ENCODE measurements at places on chromosomes 5 and 9.

GRCh38 chr5:56321236-56321881 lies 88.2 kb upstream of the ANKRD55 start:
- no peak for DNase-seq

GRCh38 chr5:134561871-134562296 lies 36.4 kb downstream of the JADE2 start:
- DNase-seq, result no peak

- no peak for DNase-seq
These were observed 73.9 kb upstream of the DAB2IP start for GRCh38 chr9:121577572-121577971.

DNA sequence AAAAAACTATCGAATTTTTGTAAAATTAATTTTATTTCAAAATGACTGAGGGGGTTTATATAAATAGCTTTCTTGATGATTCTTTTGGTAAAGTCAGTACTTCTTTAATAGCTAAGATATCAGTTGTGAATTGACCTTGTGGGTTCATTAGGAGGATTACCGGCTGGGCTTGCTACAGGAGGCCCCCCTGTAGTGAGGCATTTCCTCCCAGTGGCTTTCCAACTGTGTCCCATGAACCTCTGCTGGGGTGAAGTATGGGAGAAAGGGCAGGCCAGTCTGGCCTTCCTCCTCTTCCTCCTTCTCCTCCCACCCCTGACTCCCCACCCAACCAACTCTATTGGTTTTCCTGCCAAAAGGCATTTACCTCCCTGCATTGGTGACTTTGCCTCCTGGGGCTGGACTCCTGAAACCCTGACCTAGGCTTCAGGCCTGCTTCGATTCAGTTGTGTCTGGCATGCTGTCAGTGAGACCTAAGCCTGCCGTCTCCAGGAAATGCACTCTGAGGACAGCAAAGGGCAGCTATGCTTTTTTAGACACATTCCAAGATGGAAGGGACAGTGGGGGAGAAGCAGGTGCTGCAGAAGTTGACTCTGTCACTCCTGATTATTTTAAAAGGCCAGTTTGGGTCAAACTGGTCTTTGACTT lies 144.8 kb downstream of the HSPA4 start:
- DNase-seq, result no peak

DNA sequence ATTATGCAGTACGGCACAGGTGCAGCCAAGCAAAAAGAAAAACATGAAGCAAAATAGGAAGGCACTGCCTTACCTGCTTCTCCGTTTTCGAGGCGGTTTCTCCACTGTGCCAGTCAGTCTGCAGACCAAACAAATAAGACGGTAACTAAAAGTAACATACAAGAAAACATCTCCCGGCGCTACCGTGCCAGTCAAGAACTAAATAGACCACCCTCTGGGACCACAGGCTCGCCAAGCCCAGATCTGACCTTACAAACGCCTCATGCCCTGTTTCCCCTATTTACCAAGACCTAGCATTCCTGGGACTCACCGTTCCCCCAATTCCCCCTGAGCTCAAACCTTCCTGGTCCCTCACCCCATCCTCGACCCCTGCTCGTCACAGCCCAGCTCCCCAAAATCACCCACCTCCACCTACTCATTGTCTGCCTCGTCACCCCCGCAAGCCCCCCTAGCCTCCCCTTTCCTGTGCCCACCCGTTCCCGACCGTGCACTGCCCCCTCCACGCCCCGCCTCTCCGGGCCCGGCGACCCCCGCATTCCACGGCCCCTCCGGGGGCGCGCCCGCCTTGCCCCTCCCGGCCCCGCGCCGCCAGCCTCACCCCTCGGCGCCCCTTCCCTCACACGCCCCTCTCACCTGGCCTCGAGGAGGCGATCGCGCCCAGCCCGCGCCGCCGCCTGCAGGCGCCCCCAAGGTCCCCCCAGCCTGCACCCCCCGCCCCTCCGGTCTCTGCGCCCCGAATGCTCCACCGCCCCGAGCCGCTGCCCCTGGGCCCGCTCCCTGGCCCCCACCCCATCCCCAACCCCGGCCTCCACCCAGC lies 560 bp downstream of the SCAI start:
- peak; percentile 8 for DNase-seq

DNA sequence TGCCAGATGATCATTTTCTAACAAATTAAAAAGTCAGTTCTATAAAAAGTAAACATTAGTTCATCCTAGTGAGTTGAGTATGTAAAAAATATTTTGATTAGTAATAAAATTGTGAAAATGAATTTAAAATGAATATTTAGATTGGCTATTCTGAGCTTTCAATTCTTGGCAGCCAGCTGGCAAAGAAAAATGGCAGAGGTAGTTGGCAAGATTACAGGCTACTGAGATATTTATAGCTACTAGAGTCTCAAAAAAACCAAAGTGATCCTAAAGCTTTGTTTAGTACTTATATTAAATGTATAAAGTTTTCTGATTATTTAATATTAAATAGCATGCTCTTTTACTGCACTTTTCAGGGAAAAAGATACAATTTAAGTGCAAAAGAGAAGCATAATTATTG lies 25.0 kb downstream of the SGTB start:
- DNase-seq, result no peak

DNA sequence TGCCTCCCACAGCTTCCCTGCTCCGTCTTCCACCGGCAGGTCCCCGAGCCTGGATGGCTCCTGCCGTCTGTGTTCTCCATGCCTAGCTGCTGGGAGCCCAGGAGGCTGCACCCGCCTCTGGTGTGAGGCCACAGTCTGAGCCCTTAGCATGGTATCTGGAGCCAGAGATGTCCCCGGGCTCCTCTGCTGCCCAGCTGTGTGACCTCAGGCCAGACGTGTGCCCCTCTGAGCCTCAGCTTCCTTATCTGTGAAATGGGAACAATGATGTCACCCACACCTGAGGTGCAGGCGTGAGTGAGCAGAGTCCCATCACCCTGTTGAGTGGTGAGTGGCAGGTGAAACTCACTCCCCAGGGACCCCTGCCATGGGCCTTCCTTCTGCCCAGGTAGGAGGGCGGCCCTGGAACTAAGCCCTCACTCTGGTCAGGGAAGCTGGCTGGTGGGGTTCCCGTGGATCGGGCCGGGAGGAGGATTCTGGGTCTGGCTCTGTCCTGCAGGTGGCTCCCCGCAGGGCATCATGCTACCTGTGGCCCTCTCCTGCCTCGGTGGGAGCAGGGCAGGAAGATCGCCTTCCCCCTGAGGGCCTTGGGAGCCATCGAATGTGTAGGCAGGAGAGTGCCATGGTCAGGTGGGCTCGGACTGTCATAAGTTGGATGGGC lies 239.0 kb downstream of the PBX3 start:
- DNase-seq, result no peak

GRCh38 chr9:81847181-81847915 lies 80.9 kb upstream of the SPATA31D4 start:
- DNase-seq, result no peak

- no peak for DNase-seq
These were observed 45.8 kb upstream of the GRAMD2B start for GRCh38 chr5:126377424-126377823.

DNA sequence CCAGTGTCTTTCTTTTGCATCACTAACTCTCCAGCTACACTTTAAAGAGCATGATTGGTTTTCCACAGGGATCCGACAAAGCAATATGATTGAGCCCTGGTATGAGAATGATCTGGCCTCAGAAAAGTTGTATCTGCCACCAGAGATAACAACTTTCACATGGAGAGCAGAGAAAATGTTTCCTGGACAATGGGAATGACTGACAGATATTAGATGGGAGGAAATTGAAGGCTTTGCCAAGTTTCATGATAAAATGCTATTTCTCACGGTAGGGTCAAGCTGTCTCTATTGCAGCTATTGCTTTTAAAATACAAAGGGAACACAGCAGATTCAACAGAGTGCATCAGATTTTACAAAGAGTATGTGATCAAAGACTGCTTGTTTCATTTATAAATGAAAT lies 56.4 kb upstream of the GLIS3 start:
- DNase-seq, result no peak

DNA sequence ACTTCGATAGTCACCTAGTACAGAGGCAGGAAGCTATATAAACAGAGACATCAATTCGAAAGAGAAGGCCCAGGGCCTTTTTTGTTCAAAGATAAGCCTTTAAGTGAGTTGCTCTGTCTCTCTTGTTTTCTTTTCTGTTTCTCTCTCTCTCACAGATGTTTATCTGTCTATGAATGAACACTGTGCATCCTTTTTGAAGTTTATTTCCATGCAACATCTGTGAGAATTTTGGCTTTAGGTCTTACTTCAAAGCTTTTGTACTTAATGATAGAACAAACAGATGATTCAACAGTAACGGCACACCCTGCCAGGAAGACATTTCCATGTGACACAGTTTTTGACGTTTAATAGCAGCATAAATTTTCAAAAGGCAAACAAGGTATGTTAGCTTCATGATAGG lies 1413.1 kb upstream of the CDH6 start:
- no peak for DNase-seq

DNA sequence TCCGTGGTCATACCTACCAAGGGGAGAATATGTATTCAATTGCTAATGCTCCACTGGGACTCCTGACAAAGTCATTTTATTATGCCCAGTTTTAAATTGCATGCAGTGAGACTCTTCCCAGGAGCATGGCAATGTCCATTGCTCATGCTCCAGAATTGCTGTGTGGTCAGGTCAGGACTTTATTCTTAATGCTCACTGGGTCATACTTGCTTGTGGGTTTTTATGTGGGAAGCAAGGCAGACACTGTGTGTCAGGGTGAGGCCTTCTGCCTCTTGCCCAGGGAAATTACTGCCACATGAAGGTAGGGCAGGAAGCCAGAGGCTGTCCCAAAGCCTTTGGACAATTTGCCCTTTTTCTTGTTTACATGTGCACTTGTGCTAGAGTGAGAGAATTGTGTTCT lies 164.6 kb upstream of the MEF2C start:
- DNase-seq, result no peak

- no peak for DNase-seq
These were observed 17.5 kb downstream of the UBE2QL1 start for GRCh38 chr5:6465831-6466790.

- DNase-seq, result no peak
These were observed 76.6 kb downstream of the ZNF618 start for GRCh38 chr9:113952676-113953075.

- DNase-seq, result no peak
These were observed 132.5 kb downstream of the OLFM1 start for GRCh38 chr9:135219676-135220600.

- no peak for DNase-seq
These were observed 5.9 kb downstream of the MED22 start for GRCh38 chr9:133342069-133342406.

- DNase-seq, result no peak
These were observed 40.3 kb upstream of the CDKN2AIPNL start for GRCh38 chr5:134451936-134452505.

DNA sequence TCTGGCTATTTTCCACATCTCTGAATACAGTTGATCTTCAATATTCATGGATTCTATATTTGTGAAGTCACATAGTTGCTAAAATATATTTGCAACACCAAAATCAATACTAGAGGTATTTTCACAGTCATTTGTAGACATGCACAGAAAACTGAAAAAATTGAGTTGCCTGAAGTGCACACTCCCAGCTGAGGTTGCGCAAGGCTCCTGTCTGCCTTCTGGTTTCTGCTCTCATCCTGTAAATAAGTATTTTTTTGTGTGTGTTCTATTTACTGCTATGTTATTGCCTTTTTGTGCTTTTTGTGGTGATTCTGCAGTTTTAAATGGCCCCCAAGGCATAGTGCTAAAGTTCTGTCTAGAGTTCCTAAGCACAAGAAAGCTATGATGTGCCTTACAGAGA lies 371.1 kb upstream of the GRAMD2B start:
- DNase-seq, result no peak

- DNase-seq, result no peak
These were observed 429.5 kb upstream of the WWC1 start for GRCh38 chr5:167861928-167862426.

- DNase-seq, result no peak
These were observed 58.0 kb downstream of the TMEM215 start for GRCh38 chr9:32841314-32841713.

DNA sequence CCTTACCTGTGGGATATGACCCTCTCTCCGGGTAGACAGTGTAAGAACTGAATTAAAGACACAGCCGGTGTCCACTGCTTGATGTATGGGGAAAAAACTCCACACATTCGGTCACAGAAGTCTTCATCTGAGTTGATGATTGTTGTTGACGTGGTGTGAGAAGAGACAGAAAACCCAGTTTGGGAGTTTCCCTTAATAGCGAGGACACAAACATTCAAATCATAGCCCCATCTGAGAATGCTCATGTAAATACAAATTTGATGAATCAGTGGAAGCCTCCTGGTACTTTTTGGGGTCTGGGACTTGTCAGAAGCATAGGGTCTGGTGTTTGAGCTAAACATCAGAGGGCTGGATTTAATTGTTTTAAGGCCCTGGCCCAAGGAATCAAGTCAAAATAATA lies 11.0 kb downstream of the HAVCR1 start:
- no peak for DNase-seq

GRCh38 chr5:180704362-180704761 lies 35.5 kb downstream of the OR2Y1 start:
- no peak for DNase-seq

GRCh38 chr9:127505396-127506116 lies 54.2 kb downstream of the LRSAM1 start:
- DNase-seq, result peak; percentile 39

GRCh38 chr9:107176436-107177151 lies 106.5 kb upstream of the RAD23B start:
- no peak for DNase-seq

GRCh38 chr9:97918611-97919010 lies 3.7 kb downstream of the TRMO start:
- no peak for DNase-seq

GRCh38 chr5:1897386-1897785 lies 14.7 kb upstream of the IRX4 start:
- no peak for DNase-seq

DNA sequence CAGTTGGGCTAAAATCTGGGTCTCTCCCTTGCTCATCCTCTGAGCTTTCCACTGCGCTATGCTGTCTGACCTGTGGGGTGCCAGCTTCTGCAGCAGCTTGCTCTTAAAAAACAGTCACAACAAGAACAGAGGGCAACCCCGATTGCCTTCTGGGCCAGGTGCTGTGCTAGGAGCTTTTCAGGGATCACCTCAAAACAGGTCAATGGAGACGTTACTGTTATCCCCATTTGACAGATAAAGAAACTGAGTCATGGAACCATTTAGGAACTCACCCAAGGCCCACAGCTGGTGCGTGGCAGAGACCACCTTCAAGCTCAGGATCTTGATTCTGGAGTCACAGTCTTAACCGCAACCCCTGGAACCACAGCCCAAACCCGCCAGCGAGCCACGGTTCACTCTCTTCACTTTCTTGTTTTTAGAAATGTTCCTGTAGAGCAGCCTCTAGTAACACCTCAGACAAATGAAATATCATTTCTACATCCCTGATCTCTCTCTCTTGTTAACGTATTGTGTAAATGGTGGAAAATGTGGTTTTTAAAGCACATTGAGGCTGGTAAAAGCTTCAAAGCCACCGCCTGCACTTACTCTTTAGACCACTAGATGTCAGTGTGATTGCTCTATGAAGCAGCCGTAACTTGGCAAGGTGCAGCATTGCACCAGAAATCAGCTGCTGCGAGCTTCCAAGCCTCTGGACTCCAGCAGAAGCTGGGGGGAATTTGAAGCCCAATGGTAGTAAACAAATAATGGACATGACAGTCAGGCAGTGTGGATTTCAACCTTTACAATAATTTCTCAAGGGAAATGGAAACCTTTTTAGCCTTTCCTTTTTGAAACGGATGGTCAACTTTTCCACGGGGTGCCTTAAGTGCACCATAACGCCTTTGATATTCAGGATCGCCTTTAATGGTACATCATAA lies 1.7 kb downstream of the FYB1 start:
- peak; percentile 36 for DNase-seq

Measured in GM18507 (cell line).